GM23338 (cell line): ENCODE measurements at places on chromosomes 5 and 9. TPM values are rescaled to one million over a fixed set of nuclear protein-coding genes. Genes with fewer than 3 reads are reported as not detected.
A peak's percentile ranks its signal among the peaks of the same experiment; 100 is the strongest.

DNA sequence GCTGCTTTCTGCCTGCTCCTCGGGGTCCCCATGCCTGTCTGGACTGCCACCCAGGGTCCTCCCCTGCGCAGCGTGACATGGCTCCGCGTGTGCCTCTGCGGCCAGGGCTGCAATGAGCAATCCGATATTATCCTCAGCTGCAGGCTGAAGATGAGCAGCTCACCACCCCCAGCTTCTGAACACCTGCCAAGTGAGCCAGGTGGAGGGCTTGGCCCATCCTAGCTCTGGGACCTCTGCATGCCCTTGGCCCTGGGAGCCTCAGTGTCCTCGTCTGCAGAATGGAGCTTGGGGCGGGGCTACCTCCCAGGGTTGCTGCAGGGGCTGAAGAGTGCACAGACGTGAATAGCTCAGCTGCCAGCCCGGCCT, 4.1 kb upstream of the MYMK start:
- H3K4me3 ChIP-seq, result no peak overlapping the region
- H3K36me3 ChIP-seq, result no peaks in the 10 kb centered on the region
- no peak overlapping the region for H3K27ac ChIP-seq
- no peak for DNase-seq

DNA sequence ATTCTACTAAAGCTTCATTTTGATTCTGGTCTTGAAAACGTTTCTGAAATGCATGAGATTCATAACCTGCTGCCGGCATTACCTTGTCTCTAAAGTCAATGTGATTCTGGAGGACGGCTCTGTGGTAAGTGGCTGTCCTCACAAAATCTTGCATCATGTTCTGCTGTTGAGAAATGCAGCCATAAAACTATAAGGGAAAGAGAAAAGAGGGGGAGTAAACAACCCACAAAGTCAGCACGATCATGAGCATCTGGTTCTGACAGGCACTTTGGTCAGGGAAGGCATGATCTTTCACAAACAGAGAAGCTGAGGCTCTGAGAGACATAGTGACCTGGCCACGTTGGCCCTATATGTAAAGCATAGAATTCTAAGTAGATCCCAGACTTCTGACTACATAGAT, 168.9 kb upstream of the PUM3 start:
- H3K27ac ChIP-seq, result no peak overlapping the region
- no peak overlapping the region for H3K4me3 ChIP-seq

GRCh38 chr9:127913682-127914081, 3.2 kb downstream of the ST6GALNAC4 start:
- no peak for DNase-seq
- peaks cover 8% of the 10 kb centered on the region; the same call in 1 of the 2 replicates for H3K4me1 ChIP-seq

GRCh38 chr5:56479696-56480077, 246.6 kb upstream of the ANKRD55 start:
- peak overlapping the region; percentile 81; the same call in 1 of the 2 replicates for H3K4me3 ChIP-seq
- peaks cover 8% of the 10 kb centered on the region for H3K4me1 ChIP-seq
- DNase-seq, result no peak
- H3K36me3 ChIP-seq, result no peaks in the 10 kb centered on the region

- no peak overlapping the region for H3K27ac ChIP-seq
- H3K27me3 ChIP-seq, result no peaks in the 10 kb centered on the region
- peaks cover 12% of the 10 kb centered on the region for H3K4me1 ChIP-seq
- H3K4me3 ChIP-seq, result no peak overlapping the region
- DNase-seq, result peak; percentile 17
These were observed 28.7 kb upstream of the PALM2AKAP2 start for GRCh38 chr9:109751253-109751652.

- no peaks in the 10 kb centered on the region for H3K4me1 ChIP-seq
- H3K27me3 ChIP-seq, result 0 out of 2 replicates have a peak, but pooled peaks cover 3% of the 10 kb centered on the region
- H3K27ac ChIP-seq, result no peak overlapping the region
- no peak overlapping the region for H3K4me3 ChIP-seq
- no peak for DNase-seq
- H3K36me3 ChIP-seq, result no peaks in the 10 kb centered on the region
These were observed 3.4 kb downstream of the KCNT1 start for GRCh38 chr9:135705376-135705775.

DNA sequence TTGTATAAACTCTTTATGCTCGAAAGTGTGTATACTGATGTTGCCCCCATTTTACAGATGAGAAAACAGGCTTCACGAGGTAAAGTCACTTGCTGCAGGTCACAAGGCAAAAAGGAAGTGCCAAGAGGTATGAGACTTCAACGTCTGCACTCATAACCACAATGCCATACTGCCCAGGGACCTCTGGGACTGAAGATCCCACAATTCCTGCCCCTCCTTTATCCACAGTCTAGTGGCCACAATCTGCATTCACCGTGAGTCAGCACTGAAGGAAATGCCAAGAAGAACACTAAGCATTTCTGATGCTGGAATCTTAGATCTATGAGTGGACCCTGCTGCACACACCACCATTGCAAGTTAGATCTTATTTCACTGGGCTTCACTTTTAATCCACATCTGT, 37.3 kb downstream of the MED27 start:
- H3K27ac ChIP-seq, result no peak overlapping the region
- no peaks in the 10 kb centered on the region for H3K36me3 ChIP-seq
- no peak overlapping the region for H3K4me3 ChIP-seq
- DNase-seq, result no peak
- H3K4me1 ChIP-seq, result peaks cover 5% of the 10 kb centered on the region; the same call in 1 of the 2 replicates

DNA sequence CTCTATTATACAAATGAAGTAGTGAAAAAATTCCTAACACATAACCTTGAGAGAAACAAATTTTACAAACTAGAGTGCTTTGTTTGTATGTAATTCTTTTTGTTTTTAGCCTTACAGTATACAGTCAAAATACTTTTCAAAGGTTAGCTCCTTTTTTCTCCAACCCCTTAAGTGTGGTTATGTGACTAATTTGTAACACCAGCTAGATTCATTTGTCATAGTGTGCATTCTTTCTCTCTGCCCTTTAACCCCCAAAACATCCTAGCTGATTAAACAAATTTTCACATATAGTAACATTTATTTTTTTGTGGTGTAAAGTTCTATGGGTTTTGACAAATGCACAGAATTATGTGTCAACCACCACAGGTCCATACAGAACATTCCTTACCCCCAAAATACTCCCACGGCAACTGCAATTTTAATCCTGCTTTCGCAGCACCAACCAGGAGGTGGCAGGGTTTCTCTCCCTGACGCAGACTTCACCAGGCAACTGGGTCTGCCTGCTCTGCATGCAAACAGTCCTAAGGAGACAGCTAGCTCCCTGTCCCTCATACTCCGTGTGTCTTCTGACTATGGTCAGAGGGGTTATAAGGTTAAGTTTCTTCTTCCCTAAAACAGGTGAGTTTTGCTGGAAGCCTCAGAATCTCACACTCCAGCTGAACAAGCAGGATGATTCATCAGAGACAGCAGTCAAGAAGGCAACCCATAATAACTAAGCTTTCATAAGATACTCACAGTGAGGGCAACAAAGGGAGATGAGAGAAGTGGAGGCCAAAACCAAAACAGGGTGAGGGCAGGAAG, 44.5 kb upstream of the NR5A1 start:
- peak overlapping the region; percentile 41; the same call in 1 of the 2 replicates for H3K27ac ChIP-seq
- no peaks in the 10 kb centered on the region for H3K27me3 ChIP-seq

DNA sequence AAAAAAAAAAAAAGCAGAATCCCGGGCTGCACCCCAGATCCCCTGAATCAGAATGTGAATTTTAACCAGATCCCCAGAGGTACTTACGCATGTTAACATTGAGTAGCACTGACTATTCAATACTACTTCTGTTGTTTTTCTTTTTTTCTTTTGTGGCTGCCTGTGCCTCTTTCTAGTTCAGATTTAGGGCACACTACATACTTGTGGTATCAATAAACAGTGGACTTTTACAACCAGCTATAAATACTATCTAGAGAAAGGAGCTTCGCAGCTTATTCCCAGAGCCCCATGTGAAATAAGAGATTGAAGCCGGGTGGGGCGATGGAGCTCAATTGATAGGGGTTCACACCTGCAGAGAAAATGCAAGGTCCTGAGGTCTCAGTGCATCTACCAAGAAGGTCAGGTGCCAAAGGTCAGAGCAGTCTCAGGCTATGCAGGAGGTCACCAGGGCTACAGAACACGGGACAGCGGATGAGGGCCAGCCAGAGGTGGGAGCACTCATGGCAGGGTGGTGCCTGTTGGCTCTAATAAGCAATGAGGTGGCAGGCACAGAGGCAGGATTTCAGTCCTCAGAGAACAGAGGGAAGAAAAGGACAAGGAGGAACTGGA, 22.3 kb downstream of the WWC1 start:
- no peaks in the 10 kb centered on the region for H3K36me3 ChIP-seq
- DNase-seq, result no peak
- H3K4me3 ChIP-seq, result no peak overlapping the region
- H3K27me3 ChIP-seq, result peaks cover 2% of the 10 kb centered on the region; the same call in 1 of the 2 replicates
- no peak overlapping the region for H3K27ac ChIP-seq

Gene PCDHA13
- 4.3 and 9.8 TPM in 2 replicates for total RNA-seq

Gene REEP5
- 30.3 and 32.5 TPM in 2 replicates for total RNA-seq

Gene PCDHB10
- 0.89 and 2.7 TPM in 2 replicates for total RNA-seq

Gene SPEF2
- total RNA-seq, result 0.17 and 7.4 TPM in 2 replicates

Gene DBH
- total RNA-seq, result 0.24 TPM in 1 of 2 replicates, not detected in the other
